ENCODE measurements at places on chromosomes 7 and 10.

DNA sequence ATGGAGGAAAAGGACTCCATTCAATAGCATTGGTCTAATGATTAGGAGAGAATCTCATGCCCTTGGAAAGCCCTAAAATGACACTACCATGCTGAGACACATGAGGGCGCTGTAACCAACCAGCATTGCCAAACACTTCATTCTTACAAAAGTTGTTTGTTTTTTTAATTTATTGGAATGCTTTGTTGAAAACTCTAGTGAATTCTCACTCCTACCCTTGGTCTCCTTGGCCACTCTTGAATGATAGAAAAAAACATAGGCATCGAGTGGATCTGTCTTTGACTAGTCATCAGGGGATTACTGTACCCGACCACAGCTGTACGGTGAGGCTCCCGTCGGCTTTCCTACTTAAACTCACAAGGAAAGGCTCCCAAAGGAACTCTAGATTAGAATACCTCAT is 29.3 kb upstream of the ADD3 start:
- DNase-seq: peak; percentile 41

GRCh38 chr7:128027485-128027980 is 3.7 kb downstream of the LRRC4 start:
- DNase-seq: no peak

GRCh38 chr7:1723254-1723653 is 53.2 kb downstream of the ELFN1 start:
- DNase-seq: no peak

GRCh38 chr7:154841731-154842331 is 161.1 kb downstream of the PAXIP1 start:
- DNase-seq: no peak

GRCh38 chr7:151503902-151504714 is 15.6 kb downstream of the RHEB start:
- no peak for DNase-seq

- DNase-seq: no peak
Measured at GRCh38 chr10:60009710-60010383, 103.5 kb upstream of the CCDC6 start.

- no peak for DNase-seq
Measured at GRCh38 chr10:76778914-76779795, 858.5 kb downstream of the KCNMA1 start.

- no peak for DNase-seq
Measured at GRCh38 chr10:112389271-112389822, 15.4 kb downstream of the ACSL5 start.

- no peak for DNase-seq
Measured at GRCh38 chr10:20247891-20248708, 431.9 kb downstream of the PLXDC2 start.

DNA sequence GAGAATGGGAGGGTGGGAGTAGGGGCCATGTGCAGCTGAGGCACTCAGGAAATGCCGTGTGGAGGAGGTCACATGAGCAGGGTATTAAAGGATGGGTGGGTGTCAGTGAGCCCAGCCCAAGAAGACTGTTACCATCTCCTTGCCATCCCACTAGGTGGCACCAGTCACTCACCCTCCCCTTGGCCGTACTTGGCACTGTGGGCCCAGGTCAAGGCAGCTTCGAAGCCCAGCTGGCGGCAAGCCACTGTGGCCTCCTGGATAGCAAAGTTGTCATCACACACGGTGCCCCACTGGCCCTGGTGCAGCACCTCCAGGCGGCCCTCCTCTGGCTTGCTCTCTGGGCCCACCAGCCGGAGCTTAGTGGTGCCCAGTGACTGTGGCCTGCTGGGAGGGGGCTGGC is 5.4 kb downstream of the LOXL4 start:
- DNase-seq: no peak
